ENCODE measurements at places on chromosomes 2 and 18.

- DNase-seq = no peak
These were observed 103.5 kb downstream of the TSHZ1 start for GRCh38 chr18:75314117-75314516.

- no peak for DNase-seq
These were observed 56.7 kb downstream of the DIS3L2 start for GRCh38 chr2:232018181-232018580.

DNA sequence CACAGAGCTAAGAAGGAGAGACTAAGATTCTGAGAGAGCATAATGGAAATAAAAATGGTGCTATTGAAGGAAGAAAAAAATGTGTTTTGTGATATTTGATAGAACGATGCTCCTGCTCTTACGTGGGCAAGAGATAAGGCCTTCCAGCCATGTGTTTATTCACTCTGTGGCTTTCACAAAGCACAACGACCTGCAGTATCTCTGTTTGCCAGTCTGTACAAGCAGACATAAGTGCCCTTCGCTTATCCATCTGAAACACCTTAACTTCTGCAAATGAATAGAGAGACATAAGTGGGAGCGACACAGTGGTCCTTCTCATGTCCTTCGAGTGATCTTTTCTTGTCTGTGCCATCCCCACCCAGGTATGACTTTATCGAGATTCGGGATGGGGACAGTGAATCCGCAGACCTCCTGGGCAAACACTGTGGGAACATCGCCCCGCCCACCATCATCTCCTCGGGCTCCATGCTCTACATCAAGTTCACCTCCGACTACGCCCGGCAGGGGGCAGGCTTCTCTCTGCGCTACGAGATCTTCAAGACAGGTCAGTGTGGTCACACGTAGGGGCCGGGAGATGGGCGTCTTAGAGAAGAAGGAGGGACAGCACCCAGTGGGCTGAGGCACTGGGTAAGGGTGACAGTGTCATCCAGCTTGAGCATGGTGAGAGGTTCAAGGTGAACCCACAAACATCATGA lies 33.7 kb downstream of the NRP2 start:
- DNase-seq = no peak

DNA sequence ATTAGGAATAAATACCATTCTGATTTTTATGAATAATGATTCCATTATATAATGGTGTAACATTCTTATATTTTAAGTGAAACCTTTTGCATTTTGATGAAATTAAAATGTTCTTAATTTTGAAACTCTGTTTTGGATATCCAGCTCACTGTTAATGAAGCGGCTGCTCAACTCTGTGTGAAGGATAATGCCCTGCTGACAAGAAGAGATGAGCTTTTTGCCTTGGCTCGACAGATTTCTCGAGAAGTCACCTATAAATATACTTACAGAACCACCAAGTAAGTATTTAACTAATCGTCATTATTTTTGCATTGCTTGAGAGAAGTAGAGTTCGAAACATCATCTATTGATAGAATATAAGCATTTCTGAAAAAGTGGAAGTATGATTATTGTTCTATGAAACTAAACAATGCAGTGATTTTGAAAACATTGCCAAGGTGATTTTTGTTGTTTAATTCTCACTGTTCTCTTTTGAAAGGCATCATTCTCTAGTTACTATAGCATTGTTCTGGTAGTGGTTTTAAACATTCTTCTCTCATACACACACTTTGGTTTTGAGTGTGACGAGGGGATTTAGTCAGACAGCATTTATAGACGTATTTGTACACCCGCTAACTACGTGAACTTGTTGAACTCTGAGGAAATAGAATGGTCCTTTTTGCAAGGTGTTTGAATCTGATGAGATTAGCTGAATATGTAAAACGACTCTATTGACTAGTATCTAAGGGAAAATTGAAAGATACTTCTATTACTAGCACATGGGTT lies 21.5 kb downstream of the NAB1 start:
- no peak for DNase-seq

- no peak for DNase-seq
These were observed 3.1 kb upstream of the SDC1 start for GRCh38 chr2:20227894-20228505.

GRCh38 chr18:58344861-58345463 lies 283.9 kb downstream of the ALPK2 start:
- DNase-seq = no peak

DNA sequence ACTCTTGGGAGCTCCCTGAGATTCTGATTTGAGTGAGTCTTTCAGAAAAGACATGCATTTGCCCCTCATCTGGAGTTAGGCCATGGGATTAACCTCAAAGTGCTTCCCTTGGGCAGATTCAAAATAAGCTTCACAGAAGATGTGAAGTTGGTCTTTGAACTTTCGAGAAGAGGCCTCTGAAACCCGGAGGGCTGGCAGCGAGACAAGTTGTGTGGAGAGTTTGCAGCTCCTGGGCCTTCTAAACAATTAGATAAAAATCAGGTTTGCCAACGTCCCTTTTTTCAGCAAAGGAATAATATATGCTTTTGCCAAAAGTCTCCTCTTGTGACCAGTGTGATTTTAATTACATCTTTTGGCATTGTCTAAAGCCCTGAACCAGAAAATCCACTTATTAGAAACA lies 489.7 kb downstream of the SOX11 start:
- DNase-seq = no peak

Data from GM19239 (cell line).